Adrenal gland (tissue), 19 donors: ENCODE measurements at places on chromosomes 2 and 18. TPM values are rescaled to one million over a fixed set of nuclear protein-coding genes. Genes with fewer than 3 reads are reported as not detected.

The MAPK4 gene
- 35.3 TPM for total RNA-seq

The LYG2 gene
- not detected for total RNA-seq

The SERPINB2 gene
- total RNA-seq: not detected

The LGALSL gene
- 27.1 TPM for total RNA-seq

The EDAR gene
- not detected for total RNA-seq

The RAPH1 gene
- 29.9 TPM for total RNA-seq

The IL36A gene
- total RNA-seq: not detected

The DPP4 gene
- total RNA-seq: 28.0 TPM

The DHRS9 gene
- total RNA-seq: not detected

The MC2R gene
- 21.9 TPM for total RNA-seq

The DYNAP gene
- not detected for total RNA-seq

The MC5R gene
- not detected for total RNA-seq

The CHRNA1 gene
- not detected for total RNA-seq

The ARHGEF33 gene
- 1.4 TPM for total RNA-seq

The SLC14A1 gene
- 0.98 TPM for total RNA-seq

The SIX3 gene
- not detected for total RNA-seq

The COL4A4 gene
- 30.4 TPM for total RNA-seq

The TSPYL6 gene
- total RNA-seq: not detected

The POTEE gene
- 0.14 TPM for total RNA-seq

The PIKFYVE gene
- total RNA-seq: 23.0 TPM

The INO80C gene
- 8.9 TPM for total RNA-seq
